ENCODE measurements at places on chromosomes 3 and 15.

DNA sequence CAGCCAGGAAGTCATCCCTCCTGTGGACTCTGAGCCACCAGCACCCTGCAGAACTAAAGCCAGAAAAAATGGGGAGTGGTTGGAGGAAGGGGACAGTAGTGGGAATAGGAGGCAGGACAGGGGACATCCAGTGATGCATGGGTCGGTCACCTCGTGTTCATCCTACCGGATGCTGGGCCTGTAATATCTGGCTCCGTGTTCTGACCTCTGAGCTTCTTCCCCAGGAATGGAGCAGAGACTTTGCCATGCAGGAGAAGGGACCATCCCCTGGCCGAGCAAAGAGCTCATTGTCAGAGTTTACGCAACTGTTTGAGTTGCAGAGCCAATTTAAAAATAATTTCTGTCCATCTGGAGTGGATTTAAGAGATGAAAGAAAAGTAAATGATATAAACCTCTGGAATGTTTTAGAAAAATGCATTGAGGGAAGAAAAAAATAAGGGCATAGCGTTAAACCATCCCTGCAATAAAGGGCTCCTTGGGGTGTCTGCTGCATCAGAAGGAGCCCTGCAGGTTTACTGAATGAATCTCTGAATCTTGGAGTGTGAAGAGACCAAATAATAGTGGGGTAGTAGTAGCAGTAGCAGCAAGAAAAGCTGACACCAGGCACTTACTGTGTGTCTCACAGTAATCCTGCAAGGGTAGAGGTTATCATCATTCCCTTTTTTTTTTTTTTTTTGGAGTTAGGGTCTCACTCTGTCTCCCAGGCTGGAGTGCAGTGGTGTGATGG, 70.9 kb downstream of the AAGAB start:
- no peak for DNase-seq

GRCh38 chr15:100920516-100921135, 1.5 kb downstream of the LRRK1 start:
- no peak for DNase-seq

DNA sequence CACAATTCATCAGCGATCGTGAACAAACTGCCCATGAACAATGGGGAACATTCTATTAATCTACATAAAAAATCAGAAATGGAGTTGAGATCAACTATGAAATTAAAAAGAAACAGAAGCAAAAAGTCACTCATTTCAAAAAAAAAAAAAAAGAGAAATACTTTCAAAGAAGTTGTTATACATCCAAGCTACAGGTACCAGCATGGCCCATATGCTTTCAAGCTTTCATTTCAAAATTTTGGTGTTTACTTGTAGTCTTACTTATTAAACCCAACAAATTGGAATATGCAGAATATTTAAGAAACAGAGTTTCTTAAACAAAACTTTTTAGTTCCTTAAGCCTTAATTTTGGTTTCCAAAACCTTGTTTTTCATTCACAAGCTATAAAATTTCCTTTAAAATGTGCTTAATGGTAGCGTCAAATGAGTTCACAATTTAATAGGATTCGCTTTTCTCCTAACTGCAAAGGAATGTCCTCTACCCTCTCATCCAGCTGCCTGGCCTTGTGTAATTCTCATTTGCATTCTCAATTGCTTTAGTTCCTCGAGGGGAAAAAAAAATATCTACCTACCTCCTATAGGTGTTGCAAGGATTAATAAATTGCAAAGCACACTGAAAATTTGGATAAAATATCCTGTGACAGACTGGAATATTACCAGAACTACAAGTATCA, 565.2 kb downstream of the ROBO1 start:
- DNase-seq: no peak

- DNase-seq: no peak
Observed at GRCh38 chr3:138684396-138684795, 75.8 kb downstream of the FAIM start.

- DNase-seq: no peak
Observed at GRCh38 chr3:150870406-150870805, 34.8 kb downstream of the MINDY4B start.

DNA sequence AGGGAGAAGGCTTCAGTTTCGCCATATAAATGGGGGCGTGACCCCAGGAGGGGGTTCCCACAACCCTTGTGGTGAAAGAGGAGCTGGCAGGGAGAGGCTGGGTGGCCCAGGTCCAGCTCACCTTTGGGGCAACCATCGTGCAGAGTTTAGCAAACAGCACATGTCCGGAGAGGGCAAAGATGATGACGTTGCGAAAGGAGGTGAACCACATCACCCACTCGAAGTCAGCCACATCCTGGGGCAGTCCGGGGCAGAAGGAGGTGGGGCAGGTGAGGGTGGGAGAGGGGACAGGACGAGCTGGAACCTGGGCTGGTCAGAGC, 3.7 kb downstream of the HHATL start:
- DNase-seq: no peak

DNA sequence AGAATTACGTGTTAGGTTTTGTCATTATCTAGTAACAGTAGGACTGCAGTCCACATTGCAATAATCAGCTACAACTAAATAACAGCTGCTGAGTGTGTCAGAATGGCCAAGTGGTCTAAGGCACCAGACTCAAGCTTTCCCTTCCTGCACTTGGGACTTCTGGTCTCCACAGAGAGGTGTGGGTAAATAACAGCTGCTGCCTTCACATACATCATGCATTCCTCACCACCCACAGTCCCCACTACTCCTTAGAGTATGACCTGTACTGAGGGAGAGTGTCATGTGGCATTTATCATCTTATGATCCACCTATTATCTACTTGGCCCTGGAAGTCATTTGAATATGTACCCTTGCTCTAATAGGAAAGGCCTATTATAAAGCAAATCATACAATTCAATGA, 22.2 kb upstream of the ZMAT3 start:
- no peak for DNase-seq

DNA sequence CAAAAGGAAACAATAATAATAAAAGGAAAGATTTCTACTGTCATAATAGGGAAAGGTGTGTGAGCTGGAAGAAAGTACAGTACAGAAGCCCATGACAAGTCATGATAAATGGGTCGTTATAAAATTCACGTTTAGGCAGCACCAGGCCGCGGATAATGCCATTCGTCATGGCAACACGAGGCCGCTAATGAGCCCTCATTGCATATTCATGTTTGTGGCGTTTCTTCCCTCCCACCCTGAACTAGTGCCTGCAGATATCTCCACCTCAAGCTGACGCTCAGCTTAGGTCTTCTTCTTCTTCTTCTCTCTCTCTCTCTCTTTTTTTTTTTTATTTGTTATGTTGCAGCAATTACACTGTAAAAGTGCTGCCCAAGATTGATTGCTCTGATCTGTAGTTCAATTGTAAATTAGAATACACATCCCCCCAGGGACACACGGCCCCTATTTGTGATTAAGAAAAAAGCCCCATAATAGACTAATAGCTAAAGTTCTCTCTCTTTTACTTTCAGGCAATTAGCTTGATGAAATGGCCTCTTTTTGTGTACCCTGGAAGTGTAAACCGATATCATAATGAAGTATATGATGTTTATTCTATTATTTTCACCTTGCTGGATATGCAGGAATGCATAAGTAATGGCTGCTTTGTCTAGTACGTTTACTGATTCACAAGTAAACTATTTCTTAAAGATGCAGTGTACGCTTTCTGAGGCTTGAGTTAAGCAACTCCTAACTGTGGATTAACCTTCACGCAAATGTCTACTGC, 61.9 kb upstream of the NR2F2 start:
- no peak for DNase-seq

DNA sequence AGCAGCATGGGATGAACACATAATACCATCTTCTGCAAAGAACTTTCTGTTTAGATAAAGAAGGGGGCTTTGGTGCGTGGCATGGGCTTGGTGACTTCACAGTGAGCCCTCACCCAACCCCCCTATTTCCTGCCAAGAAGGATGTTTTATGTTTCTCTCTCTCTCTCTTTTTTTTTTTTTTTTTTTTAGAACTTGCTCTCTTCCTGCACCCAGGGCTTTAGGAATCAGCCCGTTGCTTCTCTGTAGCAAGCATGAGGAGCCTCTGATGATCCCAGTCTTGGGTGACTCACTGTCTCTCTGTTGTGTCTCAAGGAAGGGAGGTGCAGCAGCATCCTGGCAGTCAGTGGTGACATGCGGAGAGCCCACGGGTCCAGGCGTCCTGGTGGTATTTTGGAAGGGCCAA, 49.1 kb downstream of the CCK start:
- no peak for DNase-seq

DNA sequence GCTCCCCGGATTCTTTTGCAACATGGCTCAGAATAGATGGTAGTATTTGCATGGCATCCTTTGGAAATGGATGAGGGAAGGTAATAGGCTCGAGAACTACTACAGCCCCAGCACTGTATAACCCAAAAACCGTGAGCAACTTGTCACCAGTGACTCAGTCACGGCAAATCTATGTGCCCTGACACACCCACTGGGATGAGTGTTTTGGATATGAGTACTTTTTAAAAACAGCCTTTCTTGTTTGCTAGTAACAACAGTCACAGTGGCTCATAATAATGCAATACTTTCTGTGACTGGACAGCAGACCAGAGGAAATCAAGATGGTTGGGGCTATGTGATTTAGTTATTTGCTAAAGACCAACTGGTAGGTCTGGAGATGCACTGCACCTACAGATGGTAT, 299.6 kb downstream of the ULK4 start:
- DNase-seq: no peak

GRCh38 chr3:188400494-188401243, 246.7 kb downstream of the LPP start:
- DNase-seq: no peak

GRCh38 chr15:85788771-85789495, 5.8 kb downstream of the KLHL25 start:
- DNase-seq: no peak

DNA sequence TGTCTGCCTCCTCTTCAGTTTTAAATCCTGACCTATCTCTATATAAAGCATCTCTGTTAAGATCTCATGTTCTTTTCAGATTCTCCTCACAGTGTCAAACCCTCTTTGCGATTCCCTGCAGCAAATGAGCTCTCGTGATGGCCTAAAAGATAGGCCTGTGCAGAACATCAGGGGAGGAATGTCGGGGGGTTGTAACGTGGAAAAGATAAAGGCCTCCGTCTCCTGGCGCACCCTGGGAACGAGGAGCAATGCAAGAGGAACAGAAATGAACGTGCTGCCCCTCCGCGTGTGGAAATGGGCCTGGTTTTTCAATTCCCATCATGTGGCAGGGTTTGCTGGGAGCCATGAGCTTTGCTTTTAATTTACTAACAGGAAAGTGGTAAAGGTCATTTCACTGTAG, 285.0 kb upstream of the TPM1 start:
- DNase-seq: no peak

DNA sequence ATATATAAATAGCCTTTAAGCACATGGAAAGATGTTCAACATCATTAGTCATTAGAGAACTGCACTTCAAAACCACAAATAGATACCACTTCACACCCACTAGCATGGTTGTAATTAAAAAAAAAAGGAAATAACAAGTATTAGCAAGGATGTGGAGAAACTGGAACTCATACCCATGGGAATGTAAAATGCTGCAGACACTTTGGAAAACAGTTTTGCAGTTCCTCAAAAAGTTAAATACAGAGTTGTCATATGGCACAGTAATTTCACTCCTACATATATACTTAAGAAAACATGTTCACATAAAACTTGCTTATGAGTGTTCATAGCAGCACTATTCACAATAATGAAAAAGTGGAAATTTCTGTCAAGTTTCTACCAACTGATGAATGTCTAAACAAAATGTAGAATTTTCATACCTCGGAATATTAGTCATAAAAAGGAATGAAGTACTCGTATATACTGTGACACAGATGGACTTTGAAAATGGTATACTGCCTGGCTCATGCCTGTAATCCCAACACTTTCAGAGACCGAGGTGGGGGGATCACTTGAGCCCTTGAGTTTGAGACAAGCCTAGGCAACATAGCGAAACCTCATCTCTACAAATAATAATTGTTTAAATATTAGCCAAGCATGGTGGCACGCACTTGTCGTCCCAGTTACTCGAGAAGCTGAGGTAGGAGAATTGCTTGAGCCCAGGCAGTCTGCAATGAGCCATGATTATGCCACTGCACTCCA, 28.1 kb downstream of the BCL2A1 start:
- no peak for DNase-seq

GRCh38 chr3:58167431-58168351, 43.1 kb downstream of the DNASE1L3 start:
- DNase-seq: peak; percentile 6

DNA sequence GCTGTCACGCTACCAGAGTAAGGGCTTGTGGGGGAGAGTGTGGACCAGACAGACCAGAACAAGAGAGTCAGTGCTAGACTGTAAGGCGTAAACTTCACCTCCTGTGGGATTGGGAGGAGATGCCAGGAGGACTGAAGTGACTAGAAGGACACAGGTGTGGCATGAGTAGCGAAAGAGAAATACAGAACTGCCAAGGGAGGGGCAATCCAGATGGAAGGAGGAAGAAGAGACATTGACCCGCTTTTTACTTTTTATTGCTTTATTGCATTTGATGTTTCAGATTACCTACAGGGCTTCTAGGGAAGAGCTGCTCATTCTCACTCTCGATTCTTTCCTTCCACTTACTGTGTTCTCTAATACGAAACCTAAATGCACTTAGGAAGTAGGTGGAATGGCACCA, 2.1 kb downstream of the POGLUT1 start:
- no peak for DNase-seq

GRCh38 chr15:45456212-45457106, 66.1 kb downstream of the SLC30A4 start:
- peak; percentile 76 for DNase-seq

GRCh38 chr15:68371851-68372250, 60.1 kb downstream of the ITGA11 start:
- no peak for DNase-seq

DNA sequence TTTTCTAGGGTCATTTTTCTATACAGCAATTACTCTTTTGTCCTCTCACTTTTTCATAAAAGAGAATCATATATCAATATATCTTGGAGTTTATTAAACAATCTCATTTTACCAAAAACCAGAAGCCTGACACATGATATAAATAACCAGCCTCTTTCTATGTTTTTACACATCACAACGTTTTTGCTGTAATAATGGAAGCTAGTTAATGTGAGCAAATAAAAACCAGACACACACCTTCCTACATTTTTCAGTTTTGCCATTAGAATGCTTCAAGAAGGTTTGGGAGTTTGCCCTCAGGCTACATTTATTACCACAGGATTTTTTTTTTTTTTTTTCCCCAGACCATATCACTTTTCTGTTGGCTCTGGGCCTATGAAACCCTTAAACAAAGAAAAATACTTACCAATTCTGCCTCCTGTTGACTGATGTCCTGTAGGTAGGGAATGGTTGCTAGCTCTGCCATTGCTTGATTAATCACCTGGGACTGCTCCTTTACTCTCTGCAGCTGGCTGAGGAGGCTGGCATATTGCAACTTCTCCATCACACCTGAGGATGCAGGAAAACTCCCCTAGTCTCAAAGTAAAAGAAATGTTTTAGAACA, 165.5 kb downstream of the ECT2 start:
- no peak for DNase-seq

- no peak for DNase-seq
Observed at GRCh38 chr15:101139986-101140696, 111.7 kb downstream of the CHSY1 start.

All from effector memory CD4-positive, alpha-beta T cell (primary cell).